CD14-positive monocyte (primary cell): ENCODE measurements at places on chromosomes 13 and 19. TPM values are rescaled to one million over a fixed set of nuclear protein-coding genes. Genes with fewer than 3 reads are reported as not detected.
A peak's percentile ranks its signal among the peaks of the same experiment; 100 is the strongest.

- DNase-seq: no peak
These were observed 529 bp upstream of the ZNF418 start for GRCh38 chr19:57935731-57936130.

The GPC5 gene
- polyA plus RNA-seq: not detected in 2 replicates

The ZNF527 gene
- 1.3 TPM for polyA plus RNA-seq

DNA sequence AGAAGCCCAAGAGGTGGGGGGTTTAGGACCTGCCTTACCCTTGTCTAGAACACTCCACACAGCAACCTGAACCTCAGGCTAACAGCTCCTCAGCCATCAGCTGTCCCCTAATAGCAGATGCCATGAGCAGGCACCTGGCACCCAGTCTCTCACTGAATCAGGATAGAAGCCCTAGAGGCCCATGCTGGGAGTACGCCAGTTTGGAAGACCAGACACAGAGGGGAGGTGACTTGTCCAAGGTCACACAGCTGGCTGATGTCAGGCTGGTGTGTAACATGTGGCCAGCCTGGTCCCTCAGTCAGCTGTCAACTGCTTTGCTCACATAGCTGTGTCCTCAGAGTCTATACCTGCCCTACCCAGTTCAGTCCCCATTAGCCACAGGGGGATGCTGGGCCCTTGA lies 12.8 kb upstream of the SAMD1 start:
- no peak for DNase-seq

The ANGPTL8 gene
- not detected in 2 replicates for polyA plus RNA-seq

- DNase-seq: peak; percentile 23
These were observed 8.0 kb downstream of the DNASE2 start for GRCh38 chr19:12872941-12873890.

GRCh38 chr13:32187651-32188050 lies 127.5 kb downstream of the ZAR1L start:
- no peak for DNase-seq

The NCAN gene
- not detected in 2 replicates for polyA plus RNA-seq

DNA sequence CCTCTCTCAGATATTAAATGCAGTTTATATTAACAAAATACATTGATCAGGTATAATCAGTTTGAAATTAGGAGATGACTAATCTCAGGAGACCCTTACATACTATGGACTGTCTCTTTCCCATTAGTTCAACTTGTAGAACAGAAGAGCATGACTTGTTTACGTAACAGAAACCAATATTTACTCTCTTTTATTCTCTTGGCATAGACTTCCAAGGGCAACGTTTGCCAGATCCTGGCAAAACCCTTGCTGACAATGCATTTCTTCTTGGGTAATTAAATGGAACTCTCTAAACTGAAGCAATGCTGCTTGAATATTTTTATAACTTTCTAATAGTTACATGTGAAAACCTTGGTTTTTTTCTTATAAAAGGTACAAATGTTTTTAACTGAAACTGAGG lies 68.3 kb upstream of the MYO16 start:
- DNase-seq: no peak

The CEACAM3 gene
- polyA plus RNA-seq: 11.8 TPM

The CPT1C gene
- polyA plus RNA-seq: not detected

The NANOS2 gene
- not detected for polyA plus RNA-seq

The COL5A3 gene
- polyA plus RNA-seq: not detected

The RFPL4AL1 gene
- polyA plus RNA-seq: not detected in 2 replicates

- DNase-seq: no peak
These were observed 422.8 kb upstream of the PCDH9 start for GRCh38 chr13:67652887-67653286.

DNA sequence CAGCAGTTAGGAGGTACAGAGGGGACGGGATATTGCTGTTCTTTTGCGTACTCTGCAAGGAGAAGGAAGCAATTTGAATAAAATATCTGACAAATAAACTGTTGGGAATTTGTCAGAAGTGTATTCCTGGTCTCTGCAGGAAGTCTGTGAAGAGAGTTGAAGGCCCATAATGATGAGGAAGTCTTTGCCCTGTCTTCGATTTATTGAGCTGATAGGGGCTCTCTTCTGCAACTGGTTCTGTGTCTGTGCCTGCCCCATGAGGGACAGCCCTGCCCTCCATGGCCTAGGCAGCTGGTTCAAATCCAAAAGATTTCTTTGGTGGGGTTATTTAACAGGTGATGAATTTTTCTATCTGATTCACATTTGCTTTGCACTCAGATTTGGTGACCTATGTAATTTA lies 339.7 kb upstream of the EDNRB start:
- DNase-seq: no peak

GRCh38 chr19:18684642-18684993 lies 1.1 kb downstream of the CRTC1 start:
- DNase-seq: no peak

DNA sequence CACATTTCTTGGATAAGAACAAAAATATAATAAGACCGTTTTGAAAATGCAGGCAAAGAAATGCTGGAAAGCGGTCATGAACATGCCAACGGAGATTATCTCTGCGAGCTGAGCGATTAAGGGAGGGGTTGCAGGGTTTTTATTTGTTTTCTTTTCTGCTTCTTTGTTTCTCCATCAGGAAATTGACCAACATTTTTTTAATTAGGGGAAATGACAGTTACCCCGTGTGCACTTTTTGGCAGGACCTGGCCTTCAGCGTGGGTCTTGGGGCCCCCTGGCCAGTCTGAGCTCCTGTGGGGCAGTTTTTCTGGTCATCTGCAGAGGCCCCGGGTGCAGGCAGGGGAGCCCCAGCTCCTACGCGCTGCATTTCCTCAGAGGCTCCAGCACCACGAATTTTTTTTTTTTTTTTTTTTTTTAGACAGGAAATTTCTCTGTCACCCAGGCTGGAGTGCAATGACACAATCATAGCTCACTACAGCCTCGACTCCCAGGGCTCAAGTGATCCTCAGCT lies 31.3 kb upstream of the HOMER3 start:
- DNase-seq: peak; percentile 78

DNA sequence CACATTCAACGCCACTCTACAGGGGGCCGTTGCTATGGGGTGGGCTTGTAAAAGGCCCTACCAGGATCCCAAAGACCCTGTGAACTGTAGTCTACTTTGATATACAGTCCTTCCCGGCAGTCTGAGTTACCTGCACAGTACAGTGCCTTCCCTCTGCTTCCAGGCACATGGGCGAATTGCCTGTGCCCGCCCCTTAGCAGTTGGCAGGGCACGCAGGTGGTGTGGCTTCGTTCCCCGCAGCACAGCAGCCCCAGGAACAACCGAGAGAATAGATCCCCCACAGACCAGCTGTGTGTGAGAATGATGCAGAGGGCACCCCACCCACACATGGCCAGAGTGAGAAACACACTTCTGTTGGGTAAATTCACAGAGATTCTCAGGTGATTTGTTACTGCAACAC lies 60.6 kb downstream of the MRPL57 start:
- DNase-seq: no peak

GRCh38 chr19:1873524-1874473 lies 10.4 kb upstream of the KLF16 start:
- no peak for DNase-seq

The PRRG2 gene
- 0.41 and 0.49 TPM in 2 replicates for polyA plus RNA-seq

The CALR3 gene
- not detected for polyA plus RNA-seq

GRCh38 chr19:30674656-30675055 lies 302.5 kb downstream of the ZNF536 start:
- no peak for DNase-seq

DNA sequence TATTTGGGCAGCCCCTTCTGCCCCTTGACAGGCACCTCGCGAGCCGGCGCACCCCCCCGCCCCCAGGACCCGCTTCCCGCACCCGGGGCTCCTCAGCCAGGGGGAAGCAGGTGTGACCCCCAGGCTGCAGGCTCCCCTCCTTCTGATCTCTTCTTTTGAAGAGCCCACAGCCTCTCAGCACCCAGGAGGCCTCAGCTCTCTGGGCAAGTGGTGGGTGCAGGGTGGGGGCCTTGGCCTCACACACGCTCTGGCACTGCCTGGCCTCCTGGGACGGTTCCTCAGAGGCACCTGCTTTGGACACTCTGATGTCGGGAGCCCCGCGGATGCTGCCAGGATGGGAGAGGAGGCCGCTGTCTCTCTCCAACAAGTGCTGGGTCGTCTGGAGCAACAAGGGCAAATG lies 1.5 kb upstream of the C13orf46 start:
- no peak for DNase-seq

DNA sequence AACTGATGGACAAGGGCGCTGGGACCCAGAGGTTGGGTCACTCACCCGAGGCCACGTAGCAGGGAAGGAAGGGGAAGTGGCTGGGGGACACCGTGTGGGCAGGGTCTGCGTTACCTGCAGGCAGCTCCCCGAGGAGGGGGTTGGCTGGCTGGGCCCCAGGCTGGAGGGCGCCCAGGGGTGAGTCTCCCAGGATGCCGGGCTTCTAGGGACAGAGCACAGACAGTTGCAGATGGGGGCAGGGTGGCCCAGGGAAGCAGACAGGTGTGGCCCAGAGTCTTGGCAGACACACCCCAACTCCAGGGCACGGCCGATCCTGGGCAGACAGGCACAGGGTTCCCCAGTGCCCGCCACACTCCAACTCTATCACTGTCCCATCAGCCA lies 5.6 kb upstream of the FDX2 start:
- DNase-seq: no peak

The CEACAM16 gene
- polyA plus RNA-seq: not detected

GRCh38 chr13:65585346-65585745 lies 1644.8 kb downstream of the PCDH9 start:
- DNase-seq: no peak

DNA sequence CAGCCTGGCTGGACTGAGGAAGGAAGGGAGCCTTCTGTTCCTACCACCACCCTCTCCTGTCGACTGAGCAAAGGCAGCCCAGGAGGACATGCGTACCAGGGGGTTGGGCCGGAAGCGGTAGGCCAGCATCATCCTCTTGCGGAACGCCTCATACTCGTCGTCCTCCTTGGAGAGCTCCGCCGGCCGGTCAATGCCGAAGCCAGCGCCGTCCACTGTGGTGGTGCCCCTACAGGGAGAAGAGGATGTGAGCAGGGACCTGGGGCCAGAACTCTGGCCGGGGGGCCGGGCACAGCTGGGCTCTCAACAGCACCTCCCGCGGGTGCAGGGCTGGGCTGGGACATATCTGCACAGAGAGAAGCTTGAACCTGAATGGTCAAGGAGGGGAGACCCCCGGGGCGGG lies 3.8 kb upstream of the TM6SF2 start:
- no peak for DNase-seq

DNA sequence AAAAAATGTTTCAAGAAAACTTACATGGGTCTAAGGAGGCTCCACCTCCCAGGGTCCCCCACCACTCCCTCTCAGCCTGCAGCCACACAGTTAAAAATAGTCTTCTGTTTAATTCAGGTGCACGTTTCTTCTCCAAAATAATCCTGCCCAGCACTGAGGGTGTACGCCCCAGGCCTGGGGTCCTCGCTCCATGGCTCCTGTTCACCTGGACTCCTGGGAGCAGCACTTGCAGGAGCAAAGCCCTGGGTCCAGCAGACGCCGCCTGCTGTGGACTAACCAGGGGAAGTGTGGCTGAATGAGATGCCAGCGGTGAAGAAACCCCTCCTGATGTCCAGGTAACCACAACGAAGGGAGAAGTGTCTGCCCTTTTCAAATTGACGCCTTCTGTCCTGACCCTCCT lies 41.3 kb upstream of the CD33 start:
- no peak for DNase-seq

DNA sequence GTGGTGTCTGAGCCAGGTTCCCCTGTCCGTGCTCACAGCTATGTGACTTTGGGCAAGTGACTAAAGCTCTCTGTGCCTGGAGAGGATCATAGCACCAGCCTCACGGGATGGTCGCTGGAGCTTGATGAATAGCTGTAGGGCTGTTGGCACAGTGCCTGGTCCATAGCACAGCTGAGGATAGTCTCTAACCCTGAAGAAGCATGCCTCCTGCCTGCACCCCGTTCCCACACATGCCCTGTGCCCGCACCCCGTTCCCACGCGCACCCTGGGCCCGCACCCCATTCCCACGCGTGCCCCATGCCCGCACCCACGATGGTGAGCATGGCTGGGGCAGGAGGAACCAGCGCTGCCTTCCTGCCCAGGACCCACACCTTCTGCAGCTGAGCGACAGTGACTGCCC lies 63.7 kb upstream of the F7 start:
- DNase-seq: no peak

GRCh38 chr19:1434577-1435060 lies 3.6 kb upstream of the RPS15 start:
- no peak for DNase-seq

DNA sequence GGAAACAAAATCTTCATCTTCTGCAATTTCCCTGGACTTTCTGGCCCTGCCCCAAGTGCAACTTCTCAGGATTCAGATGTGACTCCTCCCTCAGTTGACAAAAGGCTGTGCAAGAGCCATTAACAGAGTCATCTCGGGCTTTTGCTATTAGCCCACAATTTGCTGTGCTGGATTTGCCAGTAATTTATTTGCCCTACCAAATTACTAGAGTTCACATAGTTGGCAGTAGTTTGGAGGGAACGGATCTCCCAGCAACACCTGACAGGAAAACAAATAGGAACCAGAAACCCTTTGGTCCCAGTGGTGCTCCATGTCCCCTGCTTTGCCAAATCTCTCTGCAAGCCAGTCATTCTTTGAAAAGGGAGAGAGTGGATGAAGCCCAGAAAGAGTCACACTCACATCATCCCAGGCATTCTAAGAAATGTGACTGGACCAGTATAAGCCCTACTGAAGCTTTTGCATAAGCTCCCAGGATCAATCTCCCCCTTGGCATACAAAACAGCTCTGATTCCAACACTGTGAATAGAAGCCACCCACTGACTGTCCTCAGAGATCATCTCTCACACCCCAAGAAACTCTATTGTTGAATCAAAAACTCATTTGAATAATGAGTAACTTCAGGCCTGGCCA lies 350.1 kb upstream of the NBEA start:
- no peak for DNase-seq

DNA sequence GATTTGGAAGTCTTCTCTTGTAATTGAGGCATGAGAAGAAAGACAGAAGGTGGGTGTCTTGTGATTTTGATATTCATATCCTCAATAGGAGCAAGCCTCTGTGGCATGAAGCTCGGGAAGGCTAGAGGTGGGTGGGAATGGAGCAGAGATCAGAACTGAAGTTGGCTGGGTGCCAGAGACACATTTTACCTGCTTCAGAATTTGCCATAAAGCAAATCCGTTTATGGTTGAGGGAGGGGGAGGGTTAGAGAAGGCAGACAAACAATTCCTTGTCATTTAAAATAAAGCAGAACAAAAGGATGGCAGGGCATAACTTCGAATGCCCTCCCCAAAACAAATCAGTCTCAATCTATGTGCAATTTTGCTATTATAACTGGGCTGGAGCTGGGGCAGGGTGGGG lies 305.9 kb downstream of the KLF5 start:
- DNase-seq: no peak

- no peak for DNase-seq
These were observed 69.5 kb downstream of the PTPRS start for GRCh38 chr19:5271145-5271544.

DNA sequence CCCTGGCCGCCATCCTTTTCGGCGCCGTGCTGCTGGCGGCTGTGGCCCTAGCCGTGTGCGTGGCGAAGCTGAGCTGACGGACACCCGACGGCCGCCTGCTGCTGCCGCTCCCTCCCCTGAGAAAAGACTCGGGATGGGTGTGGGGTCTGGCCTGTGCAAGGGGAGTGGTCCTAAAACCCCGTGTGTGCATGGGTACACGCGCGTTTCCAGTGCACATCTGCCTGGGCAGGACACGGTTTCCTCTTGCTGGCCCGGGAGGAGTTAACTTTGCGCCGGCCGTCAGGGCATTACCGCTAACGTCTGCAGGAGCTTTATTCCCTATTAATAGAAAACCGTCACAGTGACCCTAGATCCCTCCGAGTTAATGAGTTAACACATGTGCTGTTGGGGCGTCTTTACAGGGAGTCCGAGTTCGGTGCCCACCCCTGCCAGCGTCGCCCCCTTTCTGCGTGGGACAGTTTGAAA lies 1.3 kb downstream of the RGS9BP start:
- no peak for DNase-seq
